Endodermal cell (in vitro differentiated cells): ENCODE measurements at places on chromosomes 3 and 15.

DNA sequence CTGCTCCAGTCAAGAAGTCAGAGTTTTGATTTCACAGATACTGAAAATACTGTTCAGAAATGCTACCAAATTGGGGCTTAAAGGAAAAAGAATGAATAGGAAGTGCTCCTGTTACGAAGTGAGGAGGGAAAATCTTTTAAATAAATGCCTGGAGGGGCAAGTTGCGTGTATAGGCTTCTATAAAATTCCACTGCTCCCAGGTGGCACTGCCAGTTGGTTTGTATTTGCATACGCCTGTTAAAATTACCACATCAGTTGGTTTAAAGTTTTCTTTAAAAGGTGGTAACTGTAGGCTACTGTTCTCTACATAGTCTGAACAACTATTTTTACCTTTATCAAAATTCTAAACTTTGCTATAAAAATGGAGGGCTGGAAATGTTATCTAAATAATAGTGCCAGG, 123.5 kb downstream of the DLG1 start:
- DNase-seq: no peak

- DNase-seq: no peak
Observed at GRCh38 chr3:194471863-194472262, 14.9 kb downstream of the ATP13A3 start.

DNA sequence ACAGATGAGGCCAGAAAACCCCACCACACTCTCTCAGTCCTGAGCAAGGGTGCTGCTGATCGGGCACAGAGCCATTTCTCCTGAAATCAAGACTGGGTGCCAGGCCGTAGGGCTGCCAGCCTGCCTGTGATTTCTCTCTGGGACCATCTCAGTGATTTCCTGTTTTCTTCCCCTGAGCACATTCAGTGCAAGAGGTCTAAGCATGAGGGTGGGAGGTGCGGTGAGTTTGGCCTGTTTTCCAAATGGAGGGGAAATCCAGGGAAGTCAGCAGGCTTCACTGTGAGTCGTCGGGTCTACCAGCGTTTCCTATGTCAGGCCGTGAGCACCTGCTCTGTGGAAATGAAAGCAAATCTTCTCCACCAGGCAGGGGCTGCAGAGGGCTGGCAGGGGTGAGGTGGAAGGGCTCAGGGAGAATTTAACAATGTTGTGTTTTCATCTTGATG, 82.3 kb downstream of the ST6GAL1 start:
- no peak for DNase-seq

- no peak for DNase-seq
Observed at GRCh38 chr15:50880651-50881114, 27.8 kb upstream of the AP4E1 start.

- no peak for DNase-seq
Observed at GRCh38 chr15:70096215-70097062, 1.3 kb downstream of the TLE3 start.

GRCh38 chr15:35546511-35547381, 781 bp upstream of the DPH6 start:
- DNase-seq: no peak

DNA sequence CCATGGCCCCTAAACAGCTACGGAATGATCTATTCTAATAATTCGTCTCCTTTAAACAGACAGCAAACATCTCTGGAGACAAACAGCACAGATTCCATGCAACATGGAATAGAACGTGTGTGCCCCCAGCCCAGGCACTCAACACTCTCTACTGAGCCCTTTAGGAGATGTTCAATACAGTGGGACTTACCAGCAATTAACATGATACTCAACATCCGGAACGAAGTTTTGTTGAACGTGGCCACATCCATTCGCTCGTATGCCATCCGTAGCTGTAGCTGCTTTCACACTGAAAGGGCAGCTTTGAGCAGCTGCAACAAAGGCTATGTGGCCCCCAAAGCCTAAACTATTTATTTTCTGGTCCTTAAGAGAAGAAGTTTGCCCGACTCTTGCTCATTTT, 3.5 kb downstream of the ADAMTS17 start:
- DNase-seq: no peak
